Tibial artery (tissue), 4 donors: ENCODE measurements at places on chromosomes 12 and 14.
A peak's percentile ranks its signal among the peaks of the same experiment; 100 is the strongest.

GRCh38 chr14:72839351-72839750, 54.5 kb downstream of the DPF3 start:
- no peak for DNase-seq

DNA sequence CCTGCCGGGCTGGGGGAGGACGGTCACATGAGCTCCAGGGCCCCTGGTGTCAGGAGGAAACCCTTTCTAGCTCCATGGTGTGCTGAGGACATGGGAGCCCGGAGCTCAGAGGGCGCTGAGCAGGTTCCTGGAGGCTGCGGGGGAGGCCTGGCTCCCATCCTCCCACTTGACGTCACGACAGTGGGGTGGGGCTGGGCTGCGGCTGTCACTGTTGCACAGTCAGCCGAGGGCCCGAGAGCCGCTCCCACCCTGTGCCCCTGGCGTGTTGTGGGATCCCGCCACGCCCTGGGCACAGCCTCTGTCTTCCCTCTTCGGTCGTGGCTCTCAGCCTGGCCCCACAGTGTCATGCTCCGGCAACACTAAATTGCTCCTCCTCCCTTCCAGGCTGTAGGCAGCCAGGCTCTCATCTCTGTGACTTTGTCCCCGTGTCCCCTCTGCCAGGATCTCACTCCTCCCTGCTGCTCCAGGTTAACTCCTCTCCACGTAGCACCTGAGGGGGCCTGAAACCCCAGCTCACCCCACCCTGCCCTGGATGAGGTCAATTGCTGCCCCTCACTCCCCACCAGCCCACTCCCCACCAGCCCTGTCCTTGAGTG, 33.0 kb downstream of the BEGAIN start:
- no peak for DNase-seq

DNA sequence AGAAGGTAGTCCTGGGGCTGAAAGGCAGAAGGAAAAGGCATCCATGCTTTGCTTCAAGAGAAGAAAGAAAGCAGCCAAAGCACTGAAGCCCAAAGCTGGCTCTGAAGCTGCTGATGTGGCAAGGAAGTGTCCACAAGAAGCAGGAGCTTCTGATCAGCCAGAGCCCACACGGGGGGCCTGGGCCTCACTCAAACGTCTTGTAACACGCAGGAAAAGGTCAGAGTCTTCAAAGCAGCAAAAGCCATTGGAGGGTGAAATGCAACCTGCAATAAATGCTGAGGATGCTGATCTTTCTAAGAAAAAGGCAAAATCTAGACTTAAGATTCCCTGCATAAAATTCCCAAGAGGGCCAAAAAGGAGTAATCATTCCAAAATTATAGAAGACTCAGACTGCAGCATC, 3.2 kb downstream of the AKAP5 start:
- no peak for DNase-seq

DNA sequence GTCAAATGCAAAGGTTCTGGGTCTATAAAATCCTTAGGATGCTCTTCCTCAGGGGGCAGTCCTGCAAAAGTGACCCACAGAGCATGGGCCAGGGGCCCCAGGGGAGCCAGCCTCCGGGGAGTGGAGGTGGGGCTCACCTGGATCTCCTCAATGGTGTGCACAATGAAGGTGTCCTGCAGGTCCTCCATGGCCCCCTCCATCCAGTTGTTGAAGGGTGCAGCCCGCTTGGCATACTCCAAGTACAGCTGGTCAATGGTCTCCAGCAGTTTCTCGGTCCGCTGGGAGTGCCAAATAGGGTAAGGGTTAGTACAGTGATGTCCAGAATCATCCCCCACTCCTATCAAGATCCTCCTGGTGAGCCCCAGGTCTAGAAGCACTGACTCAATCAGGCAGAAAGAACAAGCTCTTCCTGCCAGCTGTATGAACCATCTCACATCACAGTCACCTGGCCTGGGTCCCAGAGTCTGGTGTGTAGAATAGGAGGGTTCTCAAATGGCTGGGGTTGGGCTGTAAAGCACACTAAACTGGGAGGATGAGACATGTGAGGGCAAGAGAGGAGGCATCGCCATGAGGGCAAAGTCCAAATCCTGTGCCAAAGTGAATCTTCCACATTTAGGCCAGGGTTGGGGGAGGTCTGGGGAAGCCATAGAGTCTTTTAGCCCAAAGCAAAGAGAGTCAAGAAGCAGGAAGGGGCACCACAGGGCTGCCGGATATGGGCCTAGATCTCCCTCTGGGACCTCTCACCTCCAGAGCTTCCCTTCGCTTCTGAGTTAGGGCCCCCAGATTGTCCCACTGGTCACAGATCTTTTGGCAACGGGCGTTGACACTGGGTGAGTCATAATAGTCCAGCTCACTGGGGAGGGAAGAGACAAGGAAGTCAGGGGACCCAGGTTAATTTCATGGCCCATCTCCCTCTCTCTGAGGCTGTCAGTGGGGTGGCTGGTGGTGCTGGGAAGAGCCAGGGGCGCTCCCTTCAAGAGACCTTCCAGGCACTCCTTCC, 91.5 kb upstream of the ZFP36L1 start:
- peak; percentile 41 for DNase-seq

- no peak for DNase-seq
These were observed 2.6 kb downstream of the FBRSL1 start for GRCh38 chr12:132492522-132492921.

DNA sequence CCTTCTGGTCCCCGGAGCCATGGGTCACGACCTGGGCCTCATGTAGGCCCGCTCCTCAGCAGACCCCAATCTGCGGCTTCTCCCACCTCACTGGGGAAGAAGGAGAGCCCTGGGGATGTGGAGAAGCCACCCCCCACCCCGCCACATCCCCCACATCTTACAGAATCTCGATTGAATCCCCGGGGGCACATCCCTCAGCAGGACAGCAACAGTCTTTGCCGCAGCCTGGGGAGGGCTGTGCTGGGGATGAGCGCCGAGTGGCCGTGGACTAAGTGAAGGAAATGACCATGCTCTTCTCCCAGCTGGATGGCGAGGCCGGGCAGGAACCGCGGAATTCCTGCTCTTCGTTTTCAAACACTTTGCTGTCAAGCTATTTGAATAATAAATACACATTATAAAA, 169.0 kb upstream of the RTL1 start:
- DNase-seq: peak; percentile 7

DNA sequence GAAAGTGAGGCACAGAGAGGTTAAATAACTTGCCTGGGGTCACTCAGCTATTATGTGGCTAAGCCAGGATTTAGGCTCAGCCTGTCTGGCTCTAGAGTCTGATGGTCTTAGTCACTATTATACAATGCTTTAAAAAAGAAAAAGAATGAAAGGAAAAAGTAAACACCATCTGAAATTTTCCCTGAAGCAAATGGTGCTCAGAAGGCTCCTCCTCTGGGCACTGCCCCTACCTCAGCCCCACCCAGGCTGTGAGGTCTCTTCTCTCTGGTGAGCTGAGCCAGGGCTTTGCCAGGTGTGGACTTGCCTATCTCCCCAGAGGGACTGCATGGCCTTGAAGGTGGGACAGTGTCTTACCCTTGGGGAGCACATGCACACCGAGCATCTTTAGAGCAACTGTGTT, 117.5 kb upstream of the DYRK2 start:
- no peak for DNase-seq

DNA sequence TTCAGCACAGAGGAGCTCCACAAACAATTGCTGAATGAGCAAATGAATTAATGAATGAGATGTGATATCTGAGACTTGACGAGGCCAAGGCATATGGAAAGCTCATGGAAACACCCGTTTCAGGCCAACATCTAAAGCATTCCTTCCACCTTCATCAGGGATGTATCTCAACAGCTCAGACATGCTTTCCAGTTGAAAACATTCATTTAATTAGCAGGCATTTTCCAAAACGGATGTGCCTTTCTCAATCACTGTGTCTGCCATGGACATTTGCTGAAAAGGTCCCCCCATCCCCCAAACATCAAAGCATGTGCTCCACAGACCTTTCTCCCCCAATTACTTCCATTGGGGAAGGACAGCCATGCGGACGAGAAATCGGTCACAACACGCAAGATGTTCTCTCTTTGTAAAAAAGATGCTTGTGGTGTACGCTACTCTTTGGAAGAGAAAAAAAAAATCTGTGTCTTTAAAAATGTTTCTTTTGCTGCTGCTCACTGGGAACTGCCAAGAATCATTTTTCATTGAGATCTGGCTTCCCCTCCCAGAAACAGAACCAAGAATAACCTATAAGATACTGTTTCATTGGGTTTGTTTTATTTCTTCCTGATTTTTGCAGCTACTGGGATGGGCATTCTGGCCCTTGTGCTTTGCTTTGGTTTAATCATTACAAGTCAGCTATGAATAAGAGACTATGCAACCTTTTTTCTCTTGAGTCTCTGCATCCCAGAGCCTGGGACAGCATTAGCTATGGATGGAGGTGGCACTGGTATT, 528.2 kb downstream of the MED13L start:
- no peak for DNase-seq

DNA sequence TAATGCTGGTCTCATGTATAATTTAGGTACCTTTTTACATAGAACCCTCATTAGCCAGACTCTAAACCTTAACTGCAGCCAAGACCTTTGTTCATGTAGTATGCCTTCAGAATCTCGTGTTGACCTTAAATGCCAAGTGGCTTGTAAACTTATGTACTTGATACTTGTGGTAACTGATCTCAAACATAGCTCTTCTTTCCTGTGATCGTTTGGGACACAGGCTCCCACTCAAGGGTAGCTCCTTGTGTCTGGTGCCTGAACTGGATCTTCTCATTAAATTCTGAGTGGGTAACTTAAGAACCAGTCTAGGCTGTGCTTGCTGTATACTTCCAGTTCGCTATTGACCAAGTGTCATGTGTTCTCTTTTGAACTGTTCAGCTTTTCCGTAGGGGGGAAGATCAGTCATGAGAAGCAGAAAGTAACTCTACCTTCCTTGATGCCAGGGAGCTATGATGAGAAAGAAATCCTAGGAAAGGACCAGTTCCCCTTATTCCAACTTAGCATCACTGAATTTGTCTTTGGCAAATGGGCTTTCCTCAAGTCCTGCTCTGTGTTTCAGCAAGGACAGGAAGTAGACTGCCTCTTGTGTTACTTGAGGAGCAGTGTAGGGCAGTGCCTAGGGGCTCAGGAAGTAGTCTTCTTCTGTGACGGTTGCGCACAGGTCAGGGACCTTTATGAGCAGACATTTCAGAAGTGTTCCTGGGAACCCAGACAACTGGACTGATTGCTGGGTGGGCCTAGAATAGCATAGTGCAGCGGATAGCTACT, 2.5 kb downstream of the LGALS3 start:
- DNase-seq: no peak

DNA sequence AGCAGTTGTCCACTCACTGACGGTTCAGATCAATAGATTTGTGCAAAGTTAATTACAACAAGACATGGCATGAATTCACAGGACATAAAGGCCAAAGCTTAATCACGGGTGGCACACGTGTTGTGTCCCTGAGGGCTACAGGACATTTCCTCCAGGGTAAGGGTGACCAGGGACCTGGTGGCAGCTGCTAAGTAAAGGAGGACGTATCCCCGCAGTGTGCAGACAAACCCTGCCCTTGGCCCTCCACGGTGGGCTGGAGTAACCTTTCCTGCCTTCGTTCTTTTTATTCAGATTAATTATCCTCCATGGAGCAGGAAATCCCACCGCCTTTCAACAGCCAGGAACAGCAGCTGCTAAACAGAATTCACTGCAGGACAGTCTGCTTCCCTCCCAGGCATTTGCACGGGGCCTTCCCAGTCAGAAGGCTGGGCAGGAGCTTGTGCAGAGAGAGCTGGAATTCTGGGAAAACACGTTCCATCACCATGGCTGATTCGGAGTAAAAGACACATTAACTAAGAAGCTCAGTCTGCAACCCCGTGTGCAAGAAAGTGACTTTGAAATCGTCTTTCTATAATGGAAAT, 289.9 kb upstream of the SFSWAP start:
- DNase-seq: no peak

DNA sequence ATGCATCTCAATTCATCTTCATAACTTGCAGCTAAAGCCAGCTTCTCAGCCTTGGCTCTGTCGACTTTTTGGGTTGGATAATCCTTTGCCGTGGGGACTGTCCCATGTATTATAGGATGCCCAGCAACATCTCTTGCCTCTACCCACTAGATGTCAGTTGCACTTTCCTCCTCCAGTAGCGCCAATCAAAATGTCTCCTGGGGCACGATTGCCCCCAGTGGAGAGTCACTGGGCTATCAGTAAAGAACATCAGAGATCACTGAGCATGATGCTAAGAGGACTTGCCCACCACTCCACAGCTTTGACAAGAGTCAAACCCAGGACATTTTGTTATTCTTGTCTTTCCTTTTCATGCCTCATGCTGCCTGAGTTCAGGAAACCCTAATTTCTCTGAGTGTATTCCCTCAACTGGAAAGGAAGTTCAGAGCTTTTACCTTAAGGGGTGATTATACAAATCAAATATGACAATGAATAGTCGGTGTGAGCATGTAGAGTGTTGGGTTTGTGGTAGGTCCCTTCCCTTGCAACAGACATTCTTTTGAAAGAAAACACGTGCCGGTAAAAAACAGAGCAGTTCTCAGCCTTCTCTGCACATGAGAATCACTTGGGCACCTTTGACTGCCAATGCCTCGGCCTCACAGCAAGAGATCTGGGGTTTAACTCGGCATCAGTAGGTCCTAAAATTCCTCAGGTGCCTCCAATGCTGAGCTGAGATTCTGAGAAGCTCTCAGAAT, 980.6 kb downstream of the VRK1 start:
- DNase-seq: no peak

GRCh38 chr12:111636209-111636945, 37.3 kb upstream of the ATXN2 start:
- DNase-seq: peak; percentile 83

- DNase-seq: no peak
These were observed 61.3 kb downstream of the ARF6 start for GRCh38 chr14:49954171-49954631.

DNA sequence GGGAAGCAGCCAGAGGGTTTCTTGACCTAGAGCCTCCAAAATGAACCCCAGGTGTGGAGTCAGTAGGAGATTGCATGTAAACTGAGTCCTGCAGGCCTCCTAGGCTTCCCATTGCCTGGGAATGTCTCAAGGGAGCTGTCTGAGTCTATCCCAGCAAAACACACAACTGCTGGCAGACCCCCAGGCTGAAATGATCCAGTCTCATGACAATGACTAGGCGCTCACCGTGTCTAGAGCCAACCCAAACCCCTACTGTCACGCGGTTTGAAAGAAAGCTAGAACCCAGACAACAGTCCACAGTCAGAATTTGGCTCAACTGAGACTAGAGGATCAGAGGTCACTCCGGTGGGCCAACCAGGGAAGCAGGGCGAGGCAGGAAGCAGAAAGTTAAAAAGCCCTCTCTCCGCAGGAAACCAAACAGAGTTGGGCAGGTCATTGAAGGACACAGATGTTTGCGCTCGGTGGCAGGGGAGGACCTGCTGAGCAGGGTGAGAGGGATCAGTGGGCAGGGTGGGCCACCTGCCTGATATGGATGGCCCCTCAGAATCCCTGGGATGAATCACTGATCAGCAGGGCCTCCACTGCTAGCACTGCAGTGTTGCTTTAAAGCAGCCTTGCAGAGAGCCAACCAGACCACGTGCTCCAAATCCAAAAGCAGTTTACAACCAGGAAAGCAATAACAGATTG, 23.8 kb downstream of the ACTN1 start:
- peak; percentile 76 for DNase-seq

- DNase-seq: no peak
These were observed 7.9 kb upstream of the SGPP1 start for GRCh38 chr14:63735720-63736119.

- DNase-seq: no peak
These were observed 244.8 kb downstream of the IPO8 start for GRCh38 chr12:30450872-30451271.

GRCh38 chr14:21106498-21107282, 5.8 kb downstream of the TMEM253 start:
- DNase-seq: peak; percentile 85

- no peak for DNase-seq
These were observed 25.6 kb downstream of the AKAP6 start for GRCh38 chr14:32354716-32355115.

GRCh38 chr14:30020271-30020670, 92.6 kb upstream of the PRKD1 start:
- no peak for DNase-seq
